ENCODE measurements at places on chromosomes 5 and 9.
A peak's percentile ranks its signal among the peaks of the same experiment; 100 is the strongest.

DNA sequence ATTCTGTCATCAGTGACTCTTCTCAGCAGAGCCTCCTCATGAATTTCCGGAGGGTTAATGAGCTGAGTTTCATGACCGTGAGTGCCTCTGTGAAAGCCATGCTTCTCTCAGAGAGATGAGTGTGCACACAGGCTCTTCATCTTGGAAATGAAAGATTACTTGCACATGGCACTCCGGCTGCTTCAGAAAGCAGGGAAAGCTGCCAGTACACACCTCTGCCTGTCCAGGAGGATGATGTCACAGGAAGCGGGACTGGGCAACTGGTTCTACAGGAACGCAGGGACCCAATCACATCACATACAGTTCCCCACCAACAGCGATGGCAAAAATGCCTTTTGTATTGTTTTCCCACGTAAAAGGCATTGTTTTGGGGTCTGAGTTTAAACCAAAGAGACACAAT lies 286.0 kb upstream of the DAP start:
- no peak for DNase-seq

DNA sequence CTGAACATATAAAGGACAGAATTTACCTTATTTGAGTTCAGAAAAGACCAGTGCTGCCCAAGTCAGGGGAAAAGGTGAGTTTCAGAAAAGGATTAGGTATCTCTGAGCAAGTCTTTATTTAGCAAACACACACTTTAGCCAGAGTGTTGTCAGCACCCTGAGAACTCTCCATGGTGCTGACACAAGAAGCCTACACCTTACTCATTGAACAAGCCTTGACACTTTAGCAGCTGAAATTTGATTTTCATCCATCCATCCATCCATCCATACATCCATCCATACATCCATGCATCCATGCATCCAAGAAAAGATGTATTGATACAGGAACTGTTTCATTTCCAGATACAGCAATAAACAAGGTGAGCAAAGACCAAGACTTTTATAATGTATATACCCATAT lies 311.2 kb downstream of the TRIM32 start:
- DNase-seq: peak; percentile 22

DNA sequence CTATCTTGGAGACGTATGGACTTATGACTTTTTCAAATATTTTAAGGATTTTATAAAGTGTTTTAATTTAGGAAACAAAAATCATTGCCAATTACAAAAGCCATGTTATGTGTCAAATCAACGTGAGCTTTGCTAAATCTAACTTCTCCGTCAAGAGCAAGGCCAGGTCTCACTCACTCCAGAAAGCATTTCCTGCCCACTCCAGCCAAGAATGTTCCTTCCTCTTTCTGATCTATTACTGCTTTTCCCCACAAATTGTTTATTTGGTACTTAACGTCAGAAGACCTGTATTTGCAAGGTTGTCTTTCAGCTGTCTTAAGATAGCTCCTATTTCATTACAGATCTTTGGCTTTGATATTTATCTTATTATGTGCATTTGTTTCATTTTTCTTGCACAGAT lies 193.5 kb upstream of the HAPLN1 start:
- DNase-seq: peak; percentile 50

- DNase-seq: peak; percentile 23
These were observed 26.9 kb upstream of the ADAM19 start for GRCh38 chr5:157602505-157602904.

DNA sequence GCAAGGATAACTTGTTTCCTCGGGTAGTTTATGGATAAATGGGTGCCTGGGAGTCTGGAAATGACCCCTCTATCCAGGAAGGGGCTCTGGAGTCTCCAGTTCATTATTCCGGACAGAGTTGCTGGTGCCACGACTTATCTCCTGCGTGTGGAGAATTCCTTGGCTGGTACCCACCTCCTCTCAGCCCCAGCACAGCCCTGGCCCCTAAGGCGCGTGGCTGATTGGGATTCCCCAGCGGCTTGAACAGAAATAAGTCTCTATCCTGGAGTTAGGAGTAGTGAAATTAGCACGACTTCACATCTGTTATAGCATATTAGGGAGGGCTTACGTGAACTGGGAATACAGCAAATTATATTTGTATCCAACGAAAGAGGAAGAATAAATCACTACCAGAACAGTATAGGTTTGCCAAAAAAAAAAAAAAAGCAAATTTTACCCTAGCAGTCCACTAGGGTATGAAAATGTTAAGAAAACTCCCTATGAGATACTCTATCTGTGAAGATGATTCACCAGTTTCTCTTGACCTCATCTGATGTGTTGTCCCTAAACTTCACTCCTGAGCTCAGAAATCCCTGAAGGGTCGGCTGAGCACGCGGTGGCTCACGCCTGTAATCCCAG lies 172.5 kb upstream of the OTULINL start:
- DNase-seq: no peak

DNA sequence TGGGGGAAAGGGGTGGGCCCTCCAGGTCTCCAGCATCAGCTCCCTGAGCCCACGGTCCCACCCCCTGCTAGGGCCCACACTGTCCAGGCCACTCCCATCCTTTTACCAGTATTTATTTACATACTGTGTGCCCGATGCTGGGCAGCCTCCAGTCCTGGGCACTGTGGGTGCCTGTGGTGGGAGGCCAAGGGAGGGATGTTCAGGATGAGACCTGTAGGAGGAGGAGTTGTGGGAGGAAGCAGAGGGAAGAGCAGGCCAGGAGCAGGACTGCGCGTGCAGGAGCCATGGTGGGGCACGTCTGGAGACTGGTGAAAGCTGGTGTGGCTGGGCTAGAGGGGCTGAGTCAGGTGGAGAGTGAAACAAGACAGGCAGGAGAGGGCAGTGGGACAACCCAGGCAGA lies 267.4 kb downstream of the HSPA4 start:
- DNase-seq: no peak

GRCh38 chr5:179131321-179131835 lies 71.2 kb downstream of the ZNF354C start:
- no peak for DNase-seq

DNA sequence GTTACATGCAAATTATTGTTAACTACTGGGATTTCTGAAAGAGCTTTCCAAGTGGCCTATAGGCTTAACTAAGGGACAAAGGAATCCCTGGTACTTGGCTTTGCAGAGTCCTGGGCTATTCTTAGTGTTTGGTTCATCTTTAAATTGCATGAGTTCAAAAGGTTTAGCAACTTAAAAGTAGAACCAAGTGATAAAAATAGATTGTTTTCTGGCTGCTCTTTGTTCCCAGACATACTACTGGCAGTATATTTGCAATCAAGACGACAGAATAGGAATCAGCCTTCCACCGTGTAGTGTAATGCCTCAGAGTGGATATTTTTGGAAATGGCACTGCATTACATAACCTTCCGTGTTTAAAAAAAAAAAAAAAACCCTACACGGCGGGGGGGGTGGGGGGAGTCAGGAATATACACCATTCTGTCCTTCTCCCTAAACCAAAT lies 1.0 kb downstream of the NREP start:
- peak; percentile 62 for DNase-seq

DNA sequence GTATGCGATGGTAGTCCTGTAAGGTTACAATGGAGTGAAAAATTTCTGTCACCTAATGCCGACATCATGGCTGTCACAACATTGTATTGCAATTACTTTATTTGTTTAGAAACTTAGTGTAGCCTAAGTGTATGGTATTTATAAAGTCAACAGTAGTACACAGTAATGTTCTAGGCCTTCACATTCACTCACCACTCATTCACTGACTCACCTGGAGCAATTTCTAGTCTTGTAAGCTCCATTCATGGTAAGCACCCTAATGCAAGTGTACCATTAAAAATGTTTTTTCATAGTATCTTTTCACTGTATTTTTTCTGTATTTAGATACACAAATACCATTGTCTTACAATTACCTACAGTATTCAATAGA lies 58.5 kb downstream of the ATP10B start:
- DNase-seq: no peak

DNA sequence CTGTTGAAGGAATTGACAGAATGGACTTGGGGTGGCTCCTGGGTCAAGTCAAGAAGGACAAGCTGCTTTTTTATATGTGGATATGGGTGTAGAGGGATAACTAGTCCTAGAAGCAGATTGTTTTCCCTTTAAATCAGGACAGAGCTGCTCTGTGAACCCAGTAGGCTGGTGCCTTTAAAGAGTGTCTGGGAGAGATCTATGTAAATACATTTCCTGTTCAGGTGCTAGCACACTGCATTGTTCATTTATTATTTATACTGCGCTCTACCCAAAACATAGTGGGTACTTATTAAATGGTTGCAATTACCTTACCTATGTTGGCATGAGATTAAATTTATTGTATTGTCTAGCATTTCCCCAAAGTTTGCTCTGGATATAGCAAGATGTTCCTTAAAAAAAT lies 86.6 kb upstream of the EQTN start:
- no peak for DNase-seq

DNA sequence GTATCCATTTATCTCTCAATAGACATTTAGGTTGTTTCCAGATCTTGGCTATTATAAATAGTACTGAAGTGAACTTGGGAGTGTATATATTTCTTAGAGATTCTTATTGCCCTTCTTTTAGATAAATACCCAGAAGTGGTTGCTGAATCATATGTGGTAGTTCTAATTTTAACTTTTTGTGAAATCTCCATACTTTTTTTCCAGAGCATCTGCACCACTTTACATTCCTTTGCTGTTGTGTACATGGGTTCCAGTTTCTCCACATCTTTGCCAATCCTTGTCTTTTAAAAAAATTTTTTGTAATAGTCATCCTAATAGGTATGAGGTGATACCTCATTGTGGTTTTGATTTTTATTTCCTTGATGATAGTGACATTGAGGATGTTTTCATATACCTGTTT lies 303.7 kb downstream of the CCDC171 start:
- no peak for DNase-seq

- DNase-seq: peak; percentile 5
These were observed 1.2 kb upstream of the SMARCA2 start for GRCh38 chr9:2013743-2014475.

DNA sequence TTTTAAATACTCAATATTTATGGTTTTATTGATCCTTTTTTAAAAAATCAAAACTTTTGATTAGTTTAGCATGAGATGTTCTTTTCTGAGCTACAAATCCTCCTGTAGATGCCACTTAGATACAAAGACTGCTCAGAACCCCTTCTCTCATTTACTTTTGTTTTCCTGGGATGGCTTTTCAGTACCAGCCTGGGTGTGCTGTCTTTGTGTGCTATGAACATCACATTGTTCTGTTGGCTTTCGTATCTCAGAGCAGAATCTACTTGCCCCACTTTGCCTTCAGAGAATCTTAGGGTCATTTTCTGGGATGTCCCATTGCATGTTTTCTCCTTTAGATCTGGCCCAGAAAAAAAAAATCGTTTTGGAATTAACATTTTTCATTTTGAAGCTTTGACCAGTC lies 85.9 kb downstream of the RASGRF2 start:
- no peak for DNase-seq

DNA sequence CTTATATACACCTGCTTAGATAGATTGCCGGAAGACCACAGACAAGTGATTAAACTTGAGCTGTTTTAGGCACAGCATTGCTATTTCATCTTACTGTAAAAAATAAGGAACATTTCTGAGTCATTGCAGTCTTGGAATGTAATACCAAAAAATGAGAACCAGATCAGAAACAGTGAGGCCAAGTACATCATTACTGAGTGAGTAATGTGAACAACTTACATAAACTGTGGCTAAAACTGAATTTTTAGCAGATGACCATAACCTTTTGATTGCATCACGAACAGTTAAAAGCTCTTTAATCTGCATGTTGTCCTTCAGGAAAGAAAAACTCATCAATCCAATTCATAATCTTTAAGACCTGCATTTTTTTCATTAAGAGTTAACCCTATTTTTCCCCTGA lies 157.1 kb upstream of the FGF10 start:
- DNase-seq: no peak

DNA sequence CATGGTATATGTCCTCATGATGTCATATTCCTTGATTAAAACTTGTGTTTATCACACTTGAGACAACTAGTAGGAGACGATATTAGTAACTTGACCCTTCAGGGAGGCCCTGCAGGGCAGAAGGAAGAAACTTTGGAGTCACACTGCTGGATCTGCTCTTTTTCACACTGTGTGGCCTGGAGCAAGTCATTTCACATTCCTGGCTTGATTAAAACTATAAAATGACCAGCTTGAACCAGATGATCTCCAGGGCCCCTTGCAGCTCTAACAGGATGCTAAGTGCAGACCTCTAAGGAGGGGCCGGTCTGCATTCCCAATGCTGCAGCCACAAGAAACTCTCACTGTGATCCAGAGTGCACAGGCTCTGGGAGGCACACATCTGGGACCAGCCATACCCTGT lies 146.4 kb upstream of the ZNF366 start:
- no peak for DNase-seq

DNA sequence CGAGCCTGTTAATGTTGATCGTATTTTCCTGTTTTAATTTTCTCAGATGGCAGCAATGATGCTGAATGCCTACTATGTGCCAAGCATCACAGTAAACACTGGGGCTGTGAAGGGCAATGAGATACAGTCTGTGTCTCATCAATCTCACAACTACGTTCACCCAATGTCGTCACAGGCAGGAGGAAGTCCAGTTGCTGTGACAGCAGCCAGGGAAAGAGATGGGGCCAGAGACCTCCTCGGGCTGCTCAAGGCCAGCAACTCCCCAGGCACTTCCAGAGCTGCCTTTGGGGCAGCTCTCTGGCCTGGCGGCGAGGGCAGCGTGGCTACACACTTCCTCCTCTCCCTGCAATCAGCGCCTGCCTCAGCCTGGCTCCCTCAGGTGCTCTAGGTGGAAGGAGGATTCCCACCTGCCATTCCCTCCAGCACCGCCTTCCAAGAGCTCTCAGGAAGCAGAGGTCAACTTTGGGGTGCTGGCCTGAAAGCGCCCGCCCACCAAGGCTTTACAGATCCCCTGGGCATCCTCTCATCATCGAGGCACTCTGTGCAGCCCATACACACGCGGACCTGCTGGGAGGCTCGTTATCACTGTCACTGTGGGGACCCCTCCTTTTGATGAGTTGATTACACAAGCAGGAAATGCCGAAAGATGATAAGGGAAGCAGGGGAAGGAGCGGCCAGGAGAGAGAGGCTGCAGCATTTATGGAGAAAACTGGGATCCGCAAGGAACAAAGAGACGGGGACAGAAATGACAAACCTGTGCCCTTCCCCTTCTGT lies 159.2 kb downstream of the ZDHHC21 start:
- no peak for DNase-seq

- DNase-seq: no peak
These were observed 59.1 kb upstream of the NIPAL4 start for GRCh38 chr5:157400741-157401495.

DNA sequence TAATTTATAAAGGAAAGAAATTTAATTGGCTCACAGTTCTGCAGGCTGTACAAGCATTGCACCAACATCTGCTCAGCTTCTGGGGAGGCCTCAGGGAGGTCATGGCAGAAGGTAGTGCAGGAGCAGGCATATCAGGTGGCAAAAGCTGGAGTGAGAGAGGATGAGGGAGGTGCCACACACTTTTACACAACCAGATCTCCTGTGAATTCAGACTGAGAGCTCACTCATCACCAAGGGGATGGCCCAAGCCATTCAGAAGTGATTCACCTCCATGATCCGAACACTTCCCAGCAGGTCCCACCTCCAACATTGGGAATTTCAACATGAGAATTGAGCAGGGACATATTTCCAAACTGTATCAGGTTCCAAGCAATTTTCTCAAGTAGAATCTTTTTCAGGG lies 84.7 kb upstream of the BRINP1 start:
- no peak for DNase-seq

- DNase-seq: no peak
These were observed 223.2 kb upstream of the PANK3 start for GRCh38 chr5:168802337-168802736.
